ENCODE measurements at places on chromosomes 7 and 10. TPM values are rescaled to one million over a fixed set of nuclear protein-coding genes. Genes with fewer than 3 reads are reported as not detected.

DNA sequence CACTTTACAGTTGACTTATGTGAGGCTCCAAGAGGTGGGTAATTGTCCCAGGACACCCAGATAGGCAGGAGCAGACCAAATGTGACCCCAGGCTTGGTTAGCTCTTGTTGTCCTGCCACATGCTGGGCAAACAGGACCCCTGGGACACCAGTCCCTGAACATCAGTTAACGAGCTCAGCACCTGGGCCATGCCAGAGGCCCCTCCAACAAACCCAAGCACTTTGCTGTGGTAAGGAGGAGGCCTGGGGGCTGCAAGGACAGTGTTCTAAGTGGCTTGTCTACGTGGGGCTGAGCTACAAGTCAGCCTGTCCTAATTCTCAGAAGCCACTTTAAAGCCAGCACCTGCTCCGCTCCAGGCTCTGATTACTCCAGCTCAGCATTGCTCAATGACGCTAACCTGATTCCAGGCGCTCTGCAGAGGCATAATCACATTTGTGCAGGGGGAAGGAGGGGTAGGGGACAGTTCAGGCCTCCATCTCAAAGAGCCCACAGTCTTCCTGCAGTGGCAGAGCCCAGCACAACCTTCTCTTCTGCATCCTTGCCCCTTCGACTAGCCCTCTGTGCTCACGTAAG lies 57.2 kb downstream of the DDC start:
- H3K4me3 ChIP-seq, result no peak overlapping the region
- DNase-seq, result no peak
- H3K27ac ChIP-seq, result no peak overlapping the region

- no peak overlapping the region for H3K27ac ChIP-seq
- H3K36me3 ChIP-seq, result peaks cover 33% of the 10 kb centered on the region
- DNase-seq, result no peak
- H3K4me3 ChIP-seq, result no peak overlapping the region
Observed at GRCh38 chr10:21757185-21757901, 223.3 kb downstream of the MLLT10 start.

Gene CALHM1
- total RNA-seq, result not detected

GRCh38 chr10:120085096-120085796 lies 192.7 kb downstream of the SEC23IP start:
- H3K27me3 ChIP-seq, result no peaks in the 10 kb centered on the region
- DNase-seq, result no peak
- no peak overlapping the region for H3K27ac ChIP-seq
- H3K36me3 ChIP-seq, result no peaks in the 10 kb centered on the region
- no peaks in the 10 kb centered on the region for H3K4me1 ChIP-seq

GRCh38 chr7:17207220-17207619 lies 91.2 kb upstream of the AHR start:
- H3K27me3 ChIP-seq, result no peaks in the 10 kb centered on the region
- H3K27ac ChIP-seq, result no peak overlapping the region
- DNase-seq, result no peak
- H3K4me1 ChIP-seq, result no peaks in the 10 kb centered on the region
- H3K36me3 ChIP-seq, result no peaks in the 10 kb centered on the region

Gene PDGFA
- 0.55 TPM for total RNA-seq

Gene PRR15
- not detected for total RNA-seq

- no peaks in the 10 kb centered on the region for H3K27me3 ChIP-seq
- H3K4me1 ChIP-seq, result peaks cover 74% of the 10 kb centered on the region
- DNase-seq, result no peak
- H3K36me3 ChIP-seq, result peaks cover 28% of the 10 kb centered on the region
- no peak overlapping the region for H3K4me3 ChIP-seq
- no peak overlapping the region for H3K27ac ChIP-seq
Observed at GRCh38 chr7:131015657-131015958, 281.6 kb upstream of the KLF14 start.

DNA sequence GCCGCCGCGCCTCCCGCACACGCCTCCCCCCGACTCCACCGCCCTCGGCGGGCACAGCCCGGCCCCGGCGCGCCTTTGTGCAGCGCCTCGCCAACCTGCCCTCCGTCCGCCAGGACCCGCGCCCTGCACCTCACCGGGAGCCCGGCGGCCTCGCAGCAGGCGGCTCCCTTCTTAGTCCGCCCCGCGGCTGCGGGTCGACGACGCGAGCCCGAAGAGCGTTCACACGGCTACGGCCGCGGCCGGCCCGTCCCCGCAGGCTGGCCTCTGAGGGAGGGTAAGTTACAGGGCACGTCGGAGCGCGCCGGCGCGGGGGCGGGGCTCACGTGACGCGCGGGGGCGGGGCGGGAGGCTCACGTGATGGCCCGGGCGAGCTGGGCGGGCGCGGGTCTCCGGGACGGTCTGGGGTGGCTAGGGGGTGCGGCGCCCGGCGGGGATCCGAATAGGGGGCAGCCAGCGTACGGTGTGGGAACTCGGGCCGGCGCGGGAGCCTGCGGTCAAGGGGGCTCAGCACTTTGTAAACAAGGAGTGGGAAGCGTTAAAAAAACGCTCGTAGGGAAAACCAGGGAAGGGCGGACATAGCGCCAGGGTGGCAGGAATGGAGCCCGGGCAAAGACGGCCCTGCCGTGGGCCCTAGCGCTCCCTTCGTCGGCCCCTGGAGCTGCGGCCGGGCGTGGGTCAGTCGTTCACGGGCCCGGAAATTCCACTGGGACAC lies at the start of gene ARHGAP12:
TSS of gene ARHGAP12 (minus strand) at position 283 of the 712 bp plus-strand sequence. CDS start 19,976 bp downstream, outside the sequence.
- peak; percentile 88 for DNase-seq
- H3K27ac ChIP-seq, result peak within 1 kb of the TSS; percentile 77
- peaks cover 23% of the 10 kb centered on the region for H3K4me1 ChIP-seq
- peak within 1 kb of the TSS; percentile 99 for H3K4me3 ChIP-seq

DNA sequence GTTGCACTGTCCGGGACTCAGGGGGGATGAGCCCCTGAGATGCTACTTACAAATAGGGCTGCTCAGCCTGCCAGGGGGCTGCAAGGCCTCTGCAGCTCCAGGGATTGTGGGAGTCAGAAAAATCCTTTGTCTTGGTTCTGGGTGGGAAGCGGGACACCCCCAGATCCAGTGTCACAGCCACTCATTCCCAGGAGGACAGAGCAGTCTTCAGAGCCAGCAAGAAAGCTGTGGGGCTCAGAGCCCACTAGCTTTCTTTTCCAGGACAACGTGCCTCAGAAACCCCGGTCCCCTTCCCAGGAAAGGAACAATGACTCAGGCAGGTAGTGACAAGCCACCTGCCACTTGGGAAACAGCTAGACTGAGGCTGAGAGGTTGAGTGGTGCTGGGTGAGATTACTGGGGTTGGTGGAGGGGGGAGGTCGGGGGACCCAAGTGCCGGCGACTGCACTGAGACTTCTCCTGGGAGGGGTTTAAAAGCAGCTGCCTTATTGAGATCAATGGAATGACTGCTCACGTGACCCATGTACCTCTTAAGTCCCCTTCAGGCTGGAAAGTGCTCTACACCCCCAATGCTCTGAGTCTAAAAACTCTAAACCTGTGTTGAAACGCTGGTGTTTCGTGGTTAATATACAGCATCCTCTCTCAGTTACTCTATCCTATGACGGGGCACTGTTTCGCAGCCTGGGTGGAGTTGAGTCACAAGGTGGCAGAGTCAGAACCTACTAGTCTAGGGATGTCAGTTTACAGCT lies 123.6 kb downstream of the UBE2H start:
- DNase-seq, result no peak
- H3K4me1 ChIP-seq, result peaks cover 28% of the 10 kb centered on the region
- H3K27me3 ChIP-seq, result no peaks in the 10 kb centered on the region
- H3K4me3 ChIP-seq, result no peak overlapping the region

GRCh38 chr7:85509476-85509875 lies 322.6 kb upstream of the SEMA3D start:
- H3K4me3 ChIP-seq, result no peak overlapping the region
- no peaks in the 10 kb centered on the region for H3K36me3 ChIP-seq
- H3K27me3 ChIP-seq, result no peaks in the 10 kb centered on the region
- H3K4me1 ChIP-seq, result no peaks in the 10 kb centered on the region

- DNase-seq, result no peak
- peaks cover 2% of the 10 kb centered on the region for H3K27me3 ChIP-seq
- no peaks in the 10 kb centered on the region for H3K36me3 ChIP-seq
- H3K4me1 ChIP-seq, result peaks cover 5% of the 10 kb centered on the region
Observed at GRCh38 chr7:99308461-99309074, 17.1 kb upstream of the ARPC1A start.

Gene JCAD
- total RNA-seq, result not detected

- H3K27me3 ChIP-seq, result no peaks in the 10 kb centered on the region
- no peaks in the 10 kb centered on the region for H3K4me1 ChIP-seq
- H3K4me3 ChIP-seq, result no peak overlapping the region
- no peaks in the 10 kb centered on the region for H3K36me3 ChIP-seq
- DNase-seq, result no peak
Observed at GRCh38 chr10:84654671-84655070, 326.3 kb downstream of the CCSER2 start.

Gene SAMD9L
- total RNA-seq, result 7.9 TPM

GRCh38 chr10:6871128-6871527 lies 291.1 kb upstream of the PRKCQ start:
- no peaks in the 10 kb centered on the region for H3K4me1 ChIP-seq
- DNase-seq, result no peak
- no peak overlapping the region for H3K27ac ChIP-seq
- peaks cover 10% of the 10 kb centered on the region for H3K27me3 ChIP-seq

GRCh38 chr7:14691034-14691433 lies 211.5 kb downstream of the DGKB start:
- H3K4me1 ChIP-seq, result no peaks in the 10 kb centered on the region
- no peaks in the 10 kb centered on the region for H3K27me3 ChIP-seq
- H3K27ac ChIP-seq, result no peak overlapping the region
- H3K36me3 ChIP-seq, result no peaks in the 10 kb centered on the region
- no peak for DNase-seq
- H3K4me3 ChIP-seq, result no peak overlapping the region

GRCh38 chr10:132209130-132209529 lies 22.4 kb downstream of the DPYSL4 start:
- no peak overlapping the region for H3K27ac ChIP-seq
- DNase-seq, result no peak
- no peaks in the 10 kb centered on the region for H3K4me1 ChIP-seq
- H3K36me3 ChIP-seq, result peaks cover 3% of the 10 kb centered on the region
- no peaks in the 10 kb centered on the region for H3K27me3 ChIP-seq
- H3K4me3 ChIP-seq, result no peak overlapping the region

- H3K4me1 ChIP-seq, result no peaks in the 10 kb centered on the region
- peaks cover 17% of the 10 kb centered on the region for H3K36me3 ChIP-seq
- no peak for DNase-seq
- H3K4me3 ChIP-seq, result no peak overlapping the region
- no peaks in the 10 kb centered on the region for H3K27me3 ChIP-seq
Observed at GRCh38 chr10:121864653-121865052, 63.2 kb downstream of the ATE1 start.

GRCh38 chr7:150406567-150407421 lies 27.7 kb downstream of the ZNF775 start:
- peaks cover 37% of the 10 kb centered on the region for H3K4me1 ChIP-seq
- no peaks in the 10 kb centered on the region for H3K27me3 ChIP-seq
- H3K27ac ChIP-seq, result peak overlapping the region; percentile 79

DNA sequence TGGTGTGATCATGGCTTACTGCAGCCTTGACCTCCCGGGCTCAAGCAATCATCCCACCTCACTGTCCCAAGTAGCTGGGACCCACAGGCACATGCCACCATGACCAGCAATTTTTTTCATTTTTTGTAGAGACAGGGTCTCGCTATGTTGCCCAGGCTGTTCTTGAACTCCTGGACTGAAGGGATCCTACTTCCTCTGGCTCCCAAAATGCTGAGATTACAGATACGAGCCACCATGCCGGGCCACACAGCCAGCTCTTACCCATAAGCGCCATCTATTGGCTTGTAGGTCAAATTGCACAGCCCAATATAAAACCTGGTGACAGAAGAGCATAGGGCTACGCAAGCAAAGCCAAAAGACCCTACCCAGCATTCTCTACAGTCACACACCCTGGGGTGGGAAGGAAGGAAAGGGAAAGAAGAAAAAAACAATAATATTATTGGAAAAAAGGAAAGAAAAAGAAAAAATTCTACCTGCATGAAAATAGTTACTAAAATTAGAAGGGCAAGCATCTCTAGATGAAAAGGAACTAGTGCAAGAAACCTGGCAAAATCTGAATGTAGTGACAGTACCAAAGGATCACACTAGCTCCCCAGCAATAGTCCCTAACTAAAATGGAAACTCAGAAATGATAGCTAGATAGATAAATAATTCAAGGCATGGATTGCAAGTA lies 29.4 kb upstream of the AMPH start:
- H3K27ac ChIP-seq, result no peak overlapping the region
- H3K36me3 ChIP-seq, result no peaks in the 10 kb centered on the region
- no peak overlapping the region for H3K4me3 ChIP-seq
- peak; percentile 59 for DNase-seq

- H3K27me3 ChIP-seq, result no peaks in the 10 kb centered on the region
- H3K4me1 ChIP-seq, result no peaks in the 10 kb centered on the region
- H3K36me3 ChIP-seq, result no peaks in the 10 kb centered on the region
- H3K4me3 ChIP-seq, result no peak overlapping the region
- no peak for DNase-seq
- H3K27ac ChIP-seq, result no peak overlapping the region
Observed at GRCh38 chr10:24784061-24784460, 60.4 kb upstream of the ARHGAP21 start.

- no peak overlapping the region for H3K4me3 ChIP-seq
- DNase-seq, result no peak
- H3K36me3 ChIP-seq, result no peaks in the 10 kb centered on the region
Observed at GRCh38 chr10:113125612-113126011, 175.6 kb downstream of the TCF7L2 start.

DNA sequence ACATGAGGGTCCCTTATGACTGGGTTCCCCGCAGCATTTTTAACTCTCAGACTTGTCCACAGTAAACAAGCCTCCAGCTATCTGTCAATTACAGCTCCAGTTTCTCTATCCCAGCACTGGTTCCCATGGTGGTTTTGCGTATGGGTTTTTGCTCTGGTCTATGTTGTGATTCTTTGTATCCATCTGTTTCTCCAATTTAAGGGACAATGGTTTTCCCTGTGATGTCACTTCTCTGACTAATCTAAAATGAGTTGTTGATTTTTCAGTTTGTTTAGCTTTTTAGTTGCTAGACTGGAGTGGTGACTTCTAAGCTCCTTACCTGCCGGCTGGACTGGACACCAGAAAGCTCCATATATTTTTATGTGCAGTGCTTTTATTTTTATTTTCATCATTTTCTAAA lies 303.7 kb downstream of the INHBA start:
- no peaks in the 10 kb centered on the region for H3K4me1 ChIP-seq
- no peaks in the 10 kb centered on the region for H3K36me3 ChIP-seq
- no peak overlapping the region for H3K27ac ChIP-seq
- no peak for DNase-seq
- no peaks in the 10 kb centered on the region for H3K27me3 ChIP-seq
- no peak overlapping the region for H3K4me3 ChIP-seq

Gene DOCK1
- total RNA-seq, result not detected

DNA sequence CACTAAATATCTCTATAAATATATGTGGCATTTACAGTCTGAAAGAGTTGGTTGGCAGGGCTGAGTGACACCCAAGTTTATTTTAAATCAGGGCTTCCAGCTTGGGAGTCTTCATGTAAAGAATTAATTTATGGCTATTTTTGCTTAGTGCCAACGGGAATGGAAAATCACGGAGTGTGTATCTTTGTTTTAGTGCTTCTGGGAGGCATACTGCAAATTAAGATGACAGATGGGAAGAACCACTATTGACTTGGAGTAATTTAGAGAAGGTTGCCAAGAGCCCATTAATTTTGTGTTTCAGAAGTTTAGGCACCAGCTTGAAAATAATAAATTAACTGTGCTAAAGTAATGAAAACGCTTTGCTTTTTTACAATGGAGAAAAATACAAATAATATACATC lies 135.2 kb downstream of the GPR37 start:
- no peak overlapping the region for H3K4me3 ChIP-seq
- no peaks in the 10 kb centered on the region for H3K4me1 ChIP-seq
- no peaks in the 10 kb centered on the region for H3K36me3 ChIP-seq
- no peak for DNase-seq
- H3K27me3 ChIP-seq, result no peaks in the 10 kb centered on the region

- no peak overlapping the region for H3K4me3 ChIP-seq
- no peaks in the 10 kb centered on the region for H3K4me1 ChIP-seq
- H3K36me3 ChIP-seq, result no peaks in the 10 kb centered on the region
- H3K27me3 ChIP-seq, result no peaks in the 10 kb centered on the region
- no peak overlapping the region for H3K27ac ChIP-seq
Observed at GRCh38 chr7:11485636-11486035, 346.4 kb downstream of the THSD7A start.

Gene ZEB1
- total RNA-seq, result 132 TPM
